NCI-H1092 treated with DMSO at 0.1 percent for 48 hours (cell line): ENCODE measurements at places on chromosomes 2 and 18.

DNA sequence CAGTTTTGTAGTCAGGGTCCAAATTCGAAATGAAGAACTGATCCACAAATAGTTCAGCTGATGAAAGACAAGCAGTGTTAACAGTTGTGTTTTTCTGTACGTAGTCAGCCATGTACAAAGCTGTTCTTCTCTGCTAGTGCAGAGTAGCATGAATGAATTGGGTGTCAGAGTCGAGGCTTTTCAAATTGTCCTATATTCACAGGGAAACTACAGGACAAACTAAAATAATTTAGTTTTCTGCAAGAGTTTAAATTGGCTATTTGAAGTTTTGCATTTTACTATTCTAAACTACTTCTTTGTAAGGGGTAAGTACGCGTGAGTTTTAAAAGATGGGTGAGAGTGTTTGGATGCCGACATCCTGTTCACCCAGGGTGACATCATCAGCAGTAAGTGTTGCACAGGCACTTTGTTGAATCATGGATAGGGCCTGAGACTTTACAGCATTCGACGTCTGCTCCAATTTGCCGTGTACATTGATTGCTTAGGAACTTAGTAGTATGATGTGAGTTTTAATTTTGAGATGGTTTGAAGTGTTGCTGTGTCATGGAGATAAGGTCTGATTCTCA is 147.2 kb upstream of the NFATC1 start:
- DNase-seq, result no peak

- no peak for DNase-seq
Observed at GRCh38 chr2:96768083-96768561, 7.4 kb downstream of the CNNM4 start.

DNA sequence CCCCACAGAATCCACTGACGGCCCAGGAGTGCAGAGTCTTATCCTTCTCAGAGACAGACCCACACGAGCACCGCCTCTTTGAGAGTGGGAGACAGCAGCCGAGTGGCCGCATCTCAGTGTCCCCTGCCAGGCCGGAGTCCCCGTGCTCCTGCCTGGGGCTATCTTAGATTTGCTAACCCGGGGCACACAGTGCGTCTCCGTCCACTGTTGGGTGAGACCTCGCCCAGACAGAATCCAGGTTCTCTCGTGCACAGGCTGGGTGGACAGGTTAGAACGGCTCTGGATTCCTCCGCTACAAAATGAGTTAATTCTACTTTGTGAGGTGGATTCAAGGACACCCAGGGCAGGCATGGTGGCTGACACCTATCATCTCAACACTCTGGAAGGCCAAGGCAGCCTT is 88.3 kb downstream of the ZNF516 start:
- no peak for DNase-seq

- no peak for DNase-seq
Observed at GRCh38 chr2:189506514-189506976, 65.3 kb downstream of the WDR75 start.

- no peak for DNase-seq
Observed at GRCh38 chr2:191844706-191845105, 2.2 kb downstream of the CAVIN2 start.

GRCh38 chr2:27907547-27907946 is 17.0 kb downstream of the BABAM2 start:
- no peak for DNase-seq

DNA sequence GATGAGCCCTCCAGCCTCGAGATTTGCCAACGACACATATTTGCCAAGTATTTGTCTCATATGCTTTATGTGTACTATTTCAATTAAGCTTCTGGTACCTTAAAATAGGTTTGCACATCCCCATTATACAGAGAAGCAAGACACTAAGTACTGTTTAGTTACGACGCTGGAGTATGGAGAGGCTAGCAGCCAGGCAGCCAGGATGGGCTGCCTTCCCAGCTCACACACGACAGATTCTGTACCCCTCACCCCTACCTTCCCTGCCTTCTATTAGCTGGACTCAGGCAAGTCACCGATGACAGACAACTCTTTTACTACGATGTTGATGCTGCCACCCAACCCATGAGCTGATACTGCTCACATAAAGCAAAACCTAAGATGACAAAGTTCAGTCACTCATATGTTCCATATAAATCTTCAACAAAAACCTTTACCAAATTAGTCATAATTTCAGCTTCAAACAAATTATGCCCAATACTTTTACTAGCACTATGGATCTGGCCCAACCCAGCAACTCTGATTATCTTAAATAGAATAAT is 17.0 kb downstream of the PDIA6 start:
- DNase-seq, result no peak

DNA sequence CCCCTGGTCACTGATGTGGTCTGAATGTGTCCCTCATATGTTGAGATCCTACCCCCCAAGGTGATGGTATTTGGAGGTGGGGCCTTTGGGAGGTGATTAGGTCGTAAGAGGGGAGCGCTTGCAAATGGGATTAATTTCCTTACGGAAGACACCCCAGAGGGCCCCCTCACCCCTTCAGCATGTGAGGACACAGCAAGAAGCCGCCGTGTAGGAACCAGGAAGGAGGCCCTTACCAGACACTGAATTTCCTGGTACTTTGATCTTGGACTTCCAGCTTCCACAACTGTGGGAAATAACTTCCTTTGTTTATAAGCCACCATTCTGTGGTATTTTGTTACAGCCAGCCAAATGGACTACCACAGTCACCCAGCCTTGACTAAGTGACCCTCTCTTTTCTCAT is 35.9 kb downstream of the NCK2 start:
- no peak for DNase-seq

- no peak for DNase-seq
Observed at GRCh38 chr2:113105047-113105785, 22.2 kb upstream of the IL1RN start.
